ENCODE measurements at places on chromosomes 2 and 18.

- peak; percentile 39 for DNase-seq
Observed at GRCh38 chr2:43006834-43007543, 214.6 kb upstream of the HAAO start.

DNA sequence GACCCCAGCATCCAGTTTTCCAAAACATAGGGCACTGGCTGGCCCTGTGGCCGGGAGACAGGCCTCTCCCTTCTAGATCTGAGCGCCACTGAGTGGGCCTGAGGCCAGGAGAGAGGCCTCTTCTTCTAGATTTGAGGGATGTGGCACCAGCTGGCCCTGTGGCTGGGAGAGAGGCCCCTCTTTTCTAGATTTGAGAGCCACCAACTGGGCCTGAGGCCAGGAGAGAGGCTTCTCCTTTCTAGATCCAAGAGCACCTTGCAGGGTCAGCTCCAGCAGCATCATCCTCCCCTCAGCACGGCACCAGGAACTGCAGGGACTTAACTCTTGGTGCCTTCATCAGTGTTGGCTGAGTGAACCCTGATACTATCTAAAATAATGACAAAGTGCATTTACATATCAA lies 114.3 kb upstream of the ALKAL2 start:
- no peak for DNase-seq

- no peak for DNase-seq
Observed at GRCh38 chr2:151817929-151818328, 10.3 kb downstream of the ARL5A start.

DNA sequence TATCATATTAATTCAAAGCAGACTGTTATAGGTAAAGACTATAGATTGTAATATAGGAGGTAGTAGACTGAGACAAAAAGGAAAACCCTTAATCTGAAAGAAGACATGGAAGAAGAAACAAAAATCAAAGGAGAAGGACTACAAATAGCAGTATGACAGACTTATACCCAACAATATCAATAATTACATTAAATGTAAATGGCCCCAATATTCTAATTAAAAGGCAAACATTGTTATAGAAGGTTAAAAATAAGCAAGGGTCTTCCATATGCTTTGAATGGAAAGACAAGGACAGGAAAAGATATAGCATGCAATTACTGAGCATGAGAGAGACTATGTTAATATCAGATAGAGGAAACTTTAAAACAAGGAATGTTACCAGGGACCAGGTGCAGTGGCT lies 109.5 kb upstream of the BCL2L11 start:
- DNase-seq, result no peak

DNA sequence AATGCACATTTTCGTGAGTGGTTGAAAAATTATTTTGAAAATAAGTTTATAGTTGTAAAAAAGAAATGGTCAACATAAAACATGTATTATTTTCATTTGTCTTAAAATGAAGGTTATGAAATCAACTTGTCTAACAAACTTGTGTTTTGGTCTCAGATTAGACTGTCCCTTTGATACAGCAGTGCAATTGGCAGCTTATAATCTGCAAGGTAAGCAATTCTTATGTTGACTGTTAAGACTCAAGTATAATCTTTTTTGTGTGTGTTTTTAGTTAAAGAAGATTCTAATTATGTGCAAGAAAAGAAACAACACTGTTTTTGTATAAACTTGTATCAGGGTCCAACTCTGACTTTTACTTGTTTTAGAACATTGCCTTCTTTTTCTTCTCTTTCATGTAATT lies 62.7 kb downstream of the EPB41L5 start:
- DNase-seq, result no peak

GRCh38 chr2:127011231-127011661 lies 95.7 kb downstream of the BIN1 start:
- no peak for DNase-seq
